ENCODE measurements at places on chromosomes 4 and X. TPM values are rescaled to one million over a fixed set of nuclear protein-coding genes. Genes with fewer than 3 reads are reported as not detected.

The UTP3 gene
- 31.0 TPM for total RNA-seq

The MAGEA11 gene
- total RNA-seq: not detected

The P2RY8 gene
- 27.5 TPM for total RNA-seq

GRCh38 chr4:184807797-184808712 is 17.7 kb downstream of the ACSL1 start:
- no peak for DNase-seq

DNA sequence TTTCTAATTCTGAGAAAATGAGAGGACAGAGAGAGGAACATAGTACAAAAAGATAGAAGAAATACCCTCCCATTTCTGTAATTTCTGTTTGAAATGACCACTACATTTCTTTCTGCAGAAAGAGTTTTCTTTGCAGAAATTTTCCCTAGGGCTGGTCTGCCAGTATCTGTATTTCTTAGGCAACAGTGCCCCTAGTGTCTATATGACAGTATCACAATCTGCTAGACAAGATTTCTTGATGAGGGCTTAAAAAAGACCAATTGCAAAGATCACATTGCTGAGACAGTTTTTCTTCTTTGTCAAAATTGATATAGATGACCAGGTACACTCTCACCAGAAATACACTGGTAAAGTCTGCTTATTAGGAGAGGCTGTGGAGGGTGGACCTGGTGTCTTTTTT is 81.0 kb upstream of the ZDHHC15 start:
- DNase-seq: no peak

DNA sequence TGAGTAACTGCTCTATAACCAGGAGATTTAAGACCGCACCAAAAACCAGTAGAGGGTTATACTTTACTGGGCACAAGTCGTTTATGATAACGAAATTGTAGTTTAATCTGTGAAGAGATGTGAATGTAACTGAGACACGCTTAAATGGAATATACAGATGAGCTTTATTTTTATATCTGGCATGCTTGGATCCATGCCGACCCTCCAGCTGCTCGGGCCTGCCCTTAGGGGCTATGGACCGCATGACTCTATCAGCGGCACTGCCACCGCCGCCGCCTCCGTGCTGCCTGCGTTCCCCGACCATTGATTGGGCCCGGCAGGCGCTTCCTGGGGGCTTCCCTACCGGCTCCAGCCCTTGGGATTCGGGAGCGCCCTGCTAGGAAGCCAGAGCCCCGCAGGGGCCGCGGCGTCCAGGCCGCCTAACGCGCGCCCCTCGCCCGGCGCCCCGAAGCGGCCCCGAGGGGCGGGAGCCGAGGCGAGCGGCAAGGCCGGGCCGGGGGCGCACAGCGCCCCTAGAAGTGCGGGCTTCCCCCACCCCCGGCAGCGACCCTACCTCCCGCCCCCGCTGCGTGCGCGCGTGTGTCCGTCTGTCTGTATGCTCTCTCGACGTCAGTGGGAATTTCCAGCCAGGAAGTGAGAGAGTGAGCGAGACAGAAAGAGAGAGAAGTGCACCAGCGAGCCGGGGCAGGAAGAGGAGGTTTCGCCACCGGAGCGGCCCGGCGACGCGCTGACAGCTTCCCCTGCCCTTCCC is at the start of gene NFKB1:
NFKB1 (plus strand) TSS at position 664 of the 751 bp plus-strand sequence. CDS start 24,160 bp downstream, outside the sequence.
- peak; percentile 89 for DNase-seq
